ENCODE measurements at places on chromosomes 4 and X. TPM values are rescaled to one million over a fixed set of nuclear protein-coding genes. Genes with fewer than 3 reads are reported as not detected.

DNA sequence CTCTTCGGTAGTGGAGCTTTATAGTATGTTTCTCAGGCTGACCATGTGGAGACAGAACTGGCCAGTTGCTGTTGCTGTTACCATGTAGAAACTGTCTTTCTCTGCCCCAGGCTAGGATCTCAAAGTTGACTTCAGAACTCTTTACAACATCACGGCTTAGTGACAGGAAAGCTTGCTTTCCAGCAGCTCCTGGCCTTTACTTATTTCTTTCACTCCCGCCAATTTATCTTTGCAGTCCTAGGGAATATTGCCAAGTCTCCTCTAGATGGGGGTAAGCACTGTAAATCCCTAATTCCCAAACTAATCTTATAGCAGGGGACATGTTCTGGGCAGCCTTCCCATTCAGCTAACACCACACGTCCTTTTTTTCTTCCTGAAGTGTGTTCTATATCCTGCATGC lies 631.6 kb downstream of the SPRY1 start:
- no peak for DNase-seq

- no peak for DNase-seq
Measured at GRCh38 chr4:7558436-7558835, 123.7 kb upstream of the PSAPL1 start.

- DNase-seq: no peak
Measured at GRCh38 chr4:136329042-136329662, 1203.1 kb downstream of the PCDH18 start.

Gene PNMA3
- not detected for total RNA-seq

Gene GABRE
- 0.94 TPM for total RNA-seq

Data from myocyte (in vitro differentiated cells).